ENCODE measurements at places on chromosomes 3 and 15.

- DNase-seq: peak; percentile 17
Measured at GRCh38 chr3:136929977-136930670, 27.7 kb upstream of the IL20RB start.

DNA sequence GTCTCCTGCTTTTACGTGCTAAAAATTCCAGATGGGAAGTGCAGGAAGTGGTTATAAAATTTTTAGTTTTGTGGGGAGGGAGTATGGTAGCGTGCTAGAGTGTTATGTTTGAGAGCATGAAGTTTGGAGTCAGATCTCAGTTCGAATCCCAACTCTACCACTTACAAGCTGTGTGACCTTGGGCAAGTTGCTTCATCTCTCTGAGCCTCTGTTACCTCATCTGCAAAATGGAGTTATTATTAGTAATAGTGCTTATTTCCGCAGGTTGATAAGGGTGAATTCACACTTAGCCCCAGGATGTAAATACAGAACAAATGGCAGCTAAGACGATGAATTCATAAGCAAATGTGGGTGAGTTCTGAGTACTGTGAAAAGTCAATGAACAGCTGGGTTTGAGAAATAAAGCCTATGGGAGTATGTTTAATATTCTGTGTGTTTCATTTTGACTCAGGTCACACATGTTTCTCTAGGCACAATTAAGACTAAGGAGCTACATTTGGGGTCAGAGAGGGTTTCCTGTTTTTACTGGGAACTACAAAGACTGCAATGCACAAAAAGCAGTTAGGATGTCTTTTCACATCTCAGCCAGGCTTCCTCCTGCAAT lies 73.1 kb upstream of the FEZF2 start:
- no peak for DNase-seq

- no peak for DNase-seq
Measured at GRCh38 chr3:97817965-97818364, 3.8 kb upstream of the CRYBG3 start.

- DNase-seq: no peak
Measured at GRCh38 chr3:9712415-9712814, 8.8 kb downstream of the CPNE9 start.

DNA sequence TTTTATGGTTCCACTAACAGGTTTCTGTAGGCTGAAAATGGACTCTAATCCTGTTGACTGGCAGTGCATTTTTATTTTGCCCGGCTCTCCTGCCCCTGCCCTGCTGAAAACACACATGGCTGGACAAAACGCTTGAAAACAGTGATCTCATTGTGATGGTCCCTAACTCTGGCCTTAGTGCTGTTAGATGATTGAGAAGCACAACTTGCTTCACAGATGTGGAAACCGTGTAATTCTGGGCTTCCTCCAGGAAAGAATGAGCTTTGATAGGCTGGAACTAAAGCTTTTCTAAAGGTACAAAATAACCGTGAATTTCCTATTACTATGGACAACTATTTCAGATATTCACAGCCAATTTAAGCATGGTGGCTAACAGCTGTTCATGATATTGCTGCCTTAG lies 121.4 kb downstream of the VGLL3 start:
- DNase-seq: no peak
